SHP77 treated with DMSO at 0.1 percent for 48 hours (cell line): ENCODE measurements at places on chromosomes 4 and X.

DNA sequence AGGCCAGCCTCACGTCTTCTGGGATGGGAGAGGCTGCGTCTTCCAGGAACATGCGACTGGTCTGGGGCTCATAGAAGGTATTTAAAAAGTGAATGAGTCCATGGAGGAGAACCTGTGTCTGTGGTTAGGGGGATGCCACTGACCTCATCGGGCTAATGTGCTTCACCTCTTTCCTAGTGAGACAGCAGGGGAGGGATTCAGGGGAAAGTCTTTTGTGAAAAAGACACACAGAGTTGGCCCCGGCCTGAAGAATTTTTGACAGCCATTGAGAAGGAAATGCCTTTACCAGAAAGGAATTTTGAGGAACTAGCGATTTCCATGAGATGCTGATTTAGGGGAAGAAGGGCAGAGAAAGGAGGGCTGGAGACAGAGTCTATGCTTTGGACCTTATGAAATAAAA lies 11.0 kb upstream of the C4orf50 start:
- no peak for DNase-seq

- no peak for DNase-seq
These were observed 138.3 kb upstream of the PDHA2 start for GRCh38 chr4:95701500-95702170.

- no peak for DNase-seq
These were observed 40.2 kb upstream of the HGFAC start for GRCh38 chr4:3401436-3402171.

DNA sequence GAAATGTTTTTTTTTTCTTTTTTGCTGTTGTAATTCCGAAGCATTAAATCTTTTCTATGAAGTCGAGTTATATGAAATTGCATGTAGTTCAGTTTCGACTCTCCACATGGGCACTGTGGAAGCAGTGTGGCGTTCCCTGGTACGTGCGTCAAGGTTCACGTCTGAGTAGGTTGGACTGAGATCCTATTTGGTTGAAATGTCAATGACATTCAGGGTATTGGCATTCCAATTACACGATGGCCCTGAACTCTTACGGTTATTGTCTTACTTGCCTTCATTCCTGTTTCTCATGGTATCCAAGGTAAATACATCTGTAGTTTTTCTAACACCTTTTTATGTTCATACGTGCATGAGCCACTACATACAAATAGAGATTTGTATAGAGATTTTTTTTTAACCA lies 128.8 kb downstream of the SORBS2 start:
- no peak for DNase-seq

GRCh38 chr4:172998527-172999469 lies 169.8 kb upstream of the GALNT7 start:
- DNase-seq = no peak

GRCh38 chr4:38449506-38450174 lies 214.4 kb upstream of the KLF3 start:
- DNase-seq = no peak

DNA sequence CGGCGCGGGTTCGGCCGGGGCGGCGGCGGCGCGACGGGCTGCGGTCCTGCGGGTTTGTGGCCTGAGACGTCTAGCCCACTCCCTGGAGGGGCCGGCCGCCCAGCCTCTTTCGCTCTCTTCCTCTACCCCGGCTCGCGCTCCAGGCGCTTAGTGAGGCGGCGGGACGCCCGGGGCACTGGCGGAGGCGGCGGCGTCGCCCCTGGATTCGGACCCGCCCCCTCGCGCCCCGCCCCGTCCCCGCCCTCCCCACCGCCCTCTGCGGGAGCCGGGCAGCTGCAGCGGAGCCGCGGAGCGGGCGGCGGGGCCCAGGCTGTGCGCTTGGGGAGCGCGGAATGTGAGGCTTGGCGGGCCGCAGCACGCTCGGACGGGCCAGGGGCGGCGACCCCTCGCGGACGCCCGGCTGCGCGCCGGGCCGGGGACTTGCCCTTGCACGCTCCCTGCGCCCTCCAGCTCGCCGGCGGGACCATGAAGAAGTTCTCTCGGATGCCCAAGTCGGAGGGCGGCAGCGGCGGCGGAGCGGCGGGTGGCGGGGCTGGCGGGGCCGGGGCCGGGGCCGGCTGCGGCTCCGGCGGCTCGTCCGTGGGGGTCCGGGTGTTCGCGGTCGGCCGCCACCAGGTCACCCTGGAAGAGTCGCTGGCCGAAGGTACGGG lies at the start of gene BMP2K:
TSS of gene BMP2K (plus strand) at position 272 of the 650 bp plus-strand sequence. CDS start at position 466, 194 bp downstream.
- no peak for DNase-seq

DNA sequence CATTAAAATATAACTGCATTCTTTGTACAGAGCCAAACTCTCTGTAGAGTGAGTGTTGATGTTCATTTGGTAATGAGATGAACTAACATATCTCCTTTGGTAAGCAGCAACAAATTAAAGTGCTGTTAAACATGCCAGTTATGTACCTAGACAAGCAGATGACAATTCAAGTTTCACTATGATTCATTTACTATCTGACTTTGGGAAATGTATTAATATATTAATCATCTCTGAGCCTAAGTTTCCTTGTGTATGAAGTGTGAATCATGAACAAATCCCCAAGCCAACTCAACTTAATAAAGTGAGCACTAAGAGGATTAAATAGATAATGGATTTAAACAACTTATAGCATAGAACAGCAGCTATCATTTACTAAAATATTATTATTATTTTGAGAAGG lies 1044.2 kb downstream of the GLUD2 start:
- no peak for DNase-seq

DNA sequence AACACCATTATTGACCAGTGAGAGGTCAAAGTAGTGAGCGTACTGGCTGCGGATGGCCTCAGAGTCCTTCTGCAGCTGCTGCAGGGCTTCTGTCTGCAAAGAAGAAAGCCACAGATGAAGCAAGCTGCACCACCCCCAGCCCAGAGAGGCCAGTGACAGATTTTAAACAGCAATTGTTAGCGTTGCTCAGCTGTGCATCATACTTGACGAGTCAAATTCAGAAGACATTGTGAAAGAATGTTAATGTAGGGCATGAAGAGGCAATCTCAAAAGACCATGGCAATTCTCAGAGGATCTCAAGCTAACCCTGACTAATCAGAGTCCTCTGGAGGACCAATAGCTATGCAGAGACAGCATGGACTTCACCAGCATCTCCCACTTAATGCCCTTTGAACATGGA lies 16.6 kb downstream of the DKC1 start:
- no peak for DNase-seq

GRCh38 chr4:4919927-4920326 lies 60.5 kb downstream of the MSX1 start:
- DNase-seq = no peak
